CMK (cell line): ENCODE measurements at places on chromosomes 1 and 21.

DNA sequence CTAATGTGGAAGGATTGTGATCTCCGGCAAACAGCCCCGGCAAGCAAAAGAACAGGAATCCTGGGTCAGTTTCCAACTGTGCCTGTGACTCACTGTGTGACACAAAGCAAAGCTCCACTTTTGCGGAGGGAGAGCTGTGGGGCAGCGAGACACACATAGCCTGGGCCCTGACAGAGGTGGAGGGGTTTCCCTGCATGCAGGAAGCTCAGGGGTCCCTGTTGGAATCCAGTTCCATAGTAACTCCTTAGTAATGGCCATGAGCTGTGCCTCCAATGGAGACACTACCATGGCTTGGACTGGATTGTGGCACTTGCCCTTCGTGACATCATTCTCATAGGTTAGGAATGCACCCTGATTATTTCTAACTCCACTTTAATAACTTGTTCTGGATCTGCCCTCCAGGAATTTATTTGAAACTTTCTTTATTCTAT is 47.0 kb upstream of the ATF3 start:
- DNase-seq = no peak

DNA sequence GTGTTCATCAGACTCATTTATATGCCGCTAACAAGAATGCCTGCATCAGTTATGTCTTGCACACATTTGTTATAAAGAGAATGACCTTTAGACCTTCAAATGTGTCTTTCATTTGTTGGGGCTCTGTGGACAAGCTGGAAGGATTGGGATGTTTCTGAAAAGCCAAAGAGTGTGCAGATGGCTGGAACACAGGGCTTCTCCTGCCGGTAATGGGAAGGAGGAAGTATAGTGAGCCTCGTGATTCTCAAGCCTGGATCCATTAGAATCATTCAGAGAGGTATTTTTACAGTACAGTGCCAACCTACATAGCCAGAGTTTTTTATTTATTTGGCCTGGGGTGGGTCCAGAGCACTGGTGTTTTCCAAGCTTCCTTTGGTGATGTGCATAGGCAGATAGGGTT is 40.6 kb upstream of the ATP1A1 start:
- DNase-seq = no peak

- DNase-seq = no peak
These were observed 113.8 kb upstream of the MAGI3 start for GRCh38 chr1:113276507-113276906.

- no peak for DNase-seq
These were observed 13.3 kb downstream of the SCNN1D start for GRCh38 chr1:1293263-1294249.

DNA sequence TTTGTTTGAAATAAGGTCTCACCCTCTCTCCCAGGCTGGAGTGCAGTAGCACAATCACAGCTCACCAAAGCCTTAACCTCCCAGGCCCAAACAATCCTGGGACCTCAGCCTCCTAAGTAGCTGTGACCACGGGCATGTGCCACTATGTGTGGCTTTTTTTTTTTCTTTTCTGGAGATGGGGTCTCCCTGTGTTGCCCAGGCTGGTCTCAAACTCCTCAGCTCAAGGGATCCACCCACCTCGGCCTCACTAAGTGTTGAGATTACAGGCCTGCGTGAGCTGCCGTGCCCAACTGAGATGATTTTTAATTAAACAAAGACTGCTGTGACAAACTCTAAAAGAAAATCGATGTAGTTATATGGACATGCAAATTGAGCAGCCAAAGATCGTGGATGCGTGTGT is 768.4 kb upstream of the ADGRL2 start:
- no peak for DNase-seq

DNA sequence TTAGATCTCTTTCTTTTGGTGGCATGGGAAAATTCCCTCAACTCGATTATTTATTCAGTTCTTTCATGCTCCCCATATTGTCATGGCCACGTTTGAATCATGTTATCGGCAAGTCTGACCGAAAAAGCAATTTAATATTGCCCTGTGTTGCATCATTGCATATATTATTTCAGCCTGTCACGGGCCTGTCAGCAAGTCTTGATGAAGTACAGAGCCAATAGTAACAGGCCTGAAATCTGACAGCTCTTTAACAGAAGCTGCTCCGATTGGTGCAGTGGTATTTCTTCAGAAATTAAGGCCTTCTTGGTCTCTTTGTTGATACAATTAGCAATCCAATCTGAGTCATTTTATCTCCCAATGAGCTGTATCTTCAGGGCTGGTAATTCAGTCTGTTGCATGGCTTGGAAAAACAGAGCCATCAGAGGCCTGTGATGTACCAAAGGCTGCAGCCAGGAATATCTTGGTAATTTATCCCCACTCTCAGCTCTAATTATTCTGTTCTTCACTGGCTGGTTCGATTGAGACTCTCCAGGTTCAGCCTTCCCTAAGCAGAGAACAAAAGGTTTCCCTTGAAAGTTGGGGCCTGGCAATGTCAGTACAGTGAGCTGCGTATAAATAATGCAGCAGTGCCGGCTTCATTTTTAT is 149.5 kb downstream of the FGGY start:
- no peak for DNase-seq

GRCh38 chr21:34846601-34847112 is 177.9 kb downstream of the CLIC6 start:
- DNase-seq = no peak
